ENCODE measurements at places on chromosomes 3 and 15.

DNA sequence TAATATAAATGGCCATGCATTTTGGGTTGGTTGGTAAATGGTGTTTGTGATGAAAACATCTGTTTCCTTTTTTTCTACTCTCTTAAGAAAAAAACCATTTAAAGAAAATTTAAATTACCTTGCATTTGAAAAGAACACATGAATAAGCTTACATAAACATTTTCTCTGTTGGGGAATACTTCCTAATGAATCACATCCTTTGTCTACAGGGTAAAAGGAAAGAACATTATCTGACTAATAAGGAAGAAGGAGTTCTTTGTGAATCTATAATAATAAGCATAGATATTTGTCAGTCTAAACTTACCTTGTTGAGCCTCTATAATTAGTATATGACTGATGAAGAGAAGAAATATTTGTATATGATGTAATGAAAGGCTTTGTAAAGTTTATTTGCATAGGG lies 254.1 kb upstream of the ZNF717 start:
- no peak for DNase-seq

- DNase-seq: no peak
Observed at GRCh38 chr15:61380270-61380669, 151.2 kb upstream of the RORA start.

- no peak for DNase-seq
Observed at GRCh38 chr3:54888873-54889272, 39.0 kb downstream of the LRTM1 start.

GRCh38 chr3:19711160-19711782 lies 222.7 kb downstream of the EFHB start:
- DNase-seq: no peak

GRCh38 chr3:123409443-123410148 lies 39.3 kb downstream of the ADCY5 start:
- DNase-seq: peak; percentile 3

All from naive thymus-derived CD8-positive, alpha-beta T cell (primary cell).